ENCODE measurements at places on chromosomes 3 and 15. TPM values are rescaled to one million over a fixed set of nuclear protein-coding genes. Genes with fewer than 3 reads are reported as not detected.

DNA sequence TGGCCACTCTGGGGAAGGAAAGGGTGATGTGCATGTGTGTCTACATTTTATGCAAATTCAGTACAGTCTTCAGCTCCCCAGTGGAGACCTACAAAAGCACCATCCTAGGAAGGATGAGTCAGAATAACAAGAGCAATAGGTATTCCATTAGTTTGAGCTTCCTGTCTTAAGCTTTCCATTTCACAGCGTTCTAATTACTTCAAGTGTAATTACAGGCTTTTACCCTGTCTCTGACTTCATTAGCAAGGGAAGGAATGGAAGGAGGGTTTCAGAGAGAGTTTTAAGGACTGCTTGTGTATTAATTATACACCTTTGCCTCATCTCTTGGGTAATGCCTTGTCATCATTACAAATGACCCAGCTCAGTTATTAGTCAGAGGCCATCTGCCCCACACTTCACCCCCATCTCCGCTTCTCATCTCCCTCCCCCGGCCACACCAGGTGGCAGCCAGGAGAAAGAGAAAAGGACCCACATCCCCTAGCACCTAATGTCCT lies 202.8 kb upstream of the MRPL3 start:
- no peak for DNase-seq

DUOXA1 gene
- not detected for total RNA-seq

- DNase-seq, result no peak
Observed at GRCh38 chr3:40901796-40902195, 297.5 kb upstream of the CTNNB1 start.

- no peak for DNase-seq
Observed at GRCh38 chr3:182787302-182788036, 5.8 kb upstream of the ATP11B start.

DNA sequence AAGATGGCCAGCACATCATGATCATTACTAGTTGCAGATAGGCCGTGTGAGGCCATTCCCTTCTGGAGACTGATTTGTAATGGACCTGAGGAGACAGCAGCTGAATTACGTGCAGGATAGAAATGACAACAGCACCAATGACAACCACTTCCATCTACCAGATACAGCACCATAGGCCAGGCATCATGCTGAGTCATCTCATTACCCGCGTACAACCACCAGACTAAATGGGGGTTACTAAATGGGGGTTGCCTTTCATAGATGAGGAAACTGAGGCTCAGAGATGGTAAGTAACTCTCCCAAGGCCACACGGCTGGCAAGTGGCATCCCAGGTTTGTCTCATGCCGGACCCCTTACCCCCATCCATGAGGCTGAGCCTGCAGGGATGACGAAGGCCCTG lies 32.8 kb upstream of the FAM107A start:
- DNase-seq, result no peak
